ENCODE measurements at places on chromosomes 5 and 9.

DNA sequence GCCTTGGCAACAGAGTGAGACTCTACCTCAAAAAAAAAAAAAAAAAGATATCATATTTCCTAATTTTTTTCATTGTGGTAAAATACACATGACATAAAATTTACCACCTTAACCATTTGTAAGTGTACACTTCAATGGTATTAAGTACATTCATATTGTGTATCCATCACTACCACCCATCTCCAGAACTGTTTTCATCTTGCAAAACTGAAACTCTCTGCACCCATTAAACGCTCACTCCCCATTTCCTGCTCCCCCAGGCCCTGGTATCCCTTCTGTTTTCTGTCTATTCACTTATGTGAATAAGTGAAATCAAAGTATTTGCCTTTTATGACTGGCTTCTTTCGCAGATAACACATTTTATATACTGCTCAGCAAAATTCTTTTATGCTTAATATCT lies 12.8 kb downstream of the LRRC8A start:
- DNase-seq = no peak

- peak; percentile 16 for DNase-seq
These were observed 421 bp upstream of the DEPDC1B start for GRCh38 chr5:60700416-60700757.

- DNase-seq = no peak
These were observed 115.3 kb downstream of the VAV2 start for GRCh38 chr9:133876836-133877235.

DNA sequence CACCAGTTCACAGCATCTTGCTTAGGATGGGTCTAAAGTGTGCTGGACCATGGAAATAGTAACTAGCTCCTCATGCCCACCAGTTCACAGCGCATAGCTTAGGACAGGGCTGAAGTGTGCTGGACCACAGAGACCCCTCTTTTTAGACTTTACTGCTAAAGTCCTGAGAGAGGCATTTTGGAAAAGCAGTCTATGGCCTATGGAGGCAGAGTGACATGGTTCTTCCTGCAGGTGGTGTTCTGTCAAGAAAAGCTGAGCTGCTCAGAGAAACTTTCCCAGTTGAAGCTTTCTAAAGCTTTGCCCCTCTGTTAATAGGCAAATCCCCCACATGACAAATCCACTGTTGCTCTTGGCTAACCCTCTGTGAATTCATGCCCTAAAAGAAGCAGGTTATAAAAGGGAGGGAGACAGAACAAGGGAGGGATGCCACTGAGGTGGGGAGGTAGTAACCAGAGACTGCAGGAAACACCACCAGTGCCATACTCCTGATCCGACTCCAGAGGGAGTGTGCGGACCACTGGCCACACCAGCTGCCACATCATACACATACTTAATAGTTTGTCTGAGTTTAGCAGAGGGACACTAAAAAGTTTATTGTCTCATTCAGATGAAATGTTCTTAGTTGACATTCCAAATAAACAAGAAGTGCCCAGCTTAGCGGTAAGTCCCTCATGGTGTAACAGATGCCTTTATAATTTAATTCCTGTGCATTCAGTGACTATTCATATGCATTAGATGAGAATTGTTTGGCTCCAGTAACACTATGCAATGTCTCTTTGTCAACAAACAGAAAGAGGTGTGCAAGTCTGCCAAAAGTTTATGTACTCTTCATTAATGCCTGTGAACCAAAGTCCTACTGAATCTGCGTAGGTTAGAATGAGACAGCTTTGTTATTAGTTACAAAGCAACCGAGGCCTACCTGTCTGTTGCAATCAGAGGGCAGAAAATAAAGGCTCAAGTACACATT lies 236.2 kb upstream of the NFIL3 start:
- DNase-seq = peak; percentile 23

GRCh38 chr5:178511172-178511571 lies 79.0 kb downstream of the COL23A1 start:
- DNase-seq = no peak

DNA sequence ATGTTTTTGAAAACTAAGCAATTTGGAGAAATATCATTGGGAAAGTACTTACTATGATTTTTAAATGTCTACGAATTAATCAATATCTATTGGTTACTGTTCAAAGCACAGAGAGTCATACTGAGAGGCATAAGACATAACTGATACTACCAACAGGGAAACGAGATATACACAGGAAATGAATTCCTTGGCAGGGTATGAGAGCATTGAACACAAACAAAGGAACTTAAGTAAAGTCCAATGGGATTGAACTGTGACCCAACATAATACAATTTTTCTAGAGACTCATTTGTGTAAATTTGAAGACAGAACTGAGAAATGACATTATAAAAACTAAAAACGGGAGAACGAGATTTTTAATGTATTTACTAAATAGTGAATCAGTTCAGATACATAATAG lies 1.3 kb upstream of the ITGA1 start:
- no peak for DNase-seq
